ENCODE measurements at places on chromosomes 11 and 22.

GRCh38 chr11:27839226-27839913 lies 139.1 kb upstream of the BDNF start:
- DNase-seq, result no peak

GRCh38 chr22:38135133-38135706 lies 24.7 kb upstream of the BAIAP2L2 start:
- DNase-seq, result no peak

- DNase-seq, result no peak
Measured at GRCh38 chr11:29432719-29433325, 584.0 kb downstream of the KCNA4 start.

DNA sequence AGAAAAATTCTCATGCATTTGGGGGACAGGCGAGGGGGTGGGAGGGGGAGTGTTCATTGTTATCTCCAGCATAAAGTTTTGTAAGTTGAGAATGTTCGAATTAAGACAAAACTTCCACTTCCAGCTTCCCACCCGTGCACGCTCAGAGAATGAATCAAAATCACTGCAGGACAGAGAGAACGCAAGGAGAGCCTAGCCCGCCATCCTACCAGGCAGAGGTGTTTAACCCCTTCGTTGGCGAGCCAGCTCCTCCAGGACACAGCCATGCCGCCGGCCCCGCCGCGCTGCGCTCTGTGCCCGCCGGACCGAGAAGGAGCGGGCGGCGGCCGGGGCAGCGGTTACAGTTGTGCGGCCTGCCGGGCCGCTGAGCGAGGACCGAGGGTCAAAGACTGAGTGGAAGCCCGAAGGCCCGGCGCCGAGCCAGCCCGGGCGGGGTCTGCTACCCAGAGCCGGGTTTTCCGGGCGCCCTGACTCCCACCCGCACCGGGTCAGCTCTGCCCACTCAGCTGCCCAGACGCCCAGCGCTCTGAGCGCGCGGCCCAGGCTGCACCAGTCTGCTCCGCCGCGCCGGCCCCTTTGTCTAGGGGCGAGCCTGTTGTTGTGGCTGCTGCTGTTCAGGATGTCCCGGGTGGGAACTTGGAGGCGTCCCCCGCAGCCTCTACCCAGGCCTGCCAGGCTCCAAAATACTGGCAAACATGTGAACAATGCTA lies at the start of gene NOX4:
Gene NOX4, minus strand, starts transcription at position 395 of the 710 bp plus-strand sequence. Its CDS starts 129 bp downstream, at position 266.
- DNase-seq, result no peak

- DNase-seq, result no peak
Measured at GRCh38 chr11:71341596-71341995, 89.2 kb upstream of the SHANK2 start.

DNA sequence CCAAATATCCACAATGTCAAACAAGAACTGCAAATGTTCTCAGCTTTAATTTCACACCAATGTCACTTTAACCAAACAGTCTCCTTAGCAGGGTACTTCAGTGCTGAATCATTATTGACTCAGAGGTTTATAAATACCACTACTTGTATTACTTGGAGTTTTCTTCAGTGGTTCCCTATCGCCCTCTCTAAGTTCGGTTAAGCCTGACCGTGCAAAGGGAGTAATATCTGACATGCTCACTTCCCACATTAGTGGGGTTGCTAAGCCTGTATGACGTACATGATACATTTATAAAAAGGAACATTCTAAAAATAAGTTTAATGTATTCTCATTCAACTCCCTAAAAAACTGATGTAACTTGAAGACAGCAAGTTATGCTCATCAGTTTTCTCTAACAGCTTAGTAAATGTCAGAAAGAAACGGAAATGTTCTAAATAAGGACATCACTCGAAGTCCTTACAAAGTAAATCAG lies 93.1 kb upstream of the ZC3H12C start:
- DNase-seq, result no peak

GRCh38 chr22:50022171-50022819 lies 9.7 kb upstream of the IL17REL start:
- DNase-seq, result no peak

- no peak for DNase-seq
Measured at GRCh38 chr11:73239571-73240189, 21.6 kb downstream of the P2RY2 start.

- DNase-seq, result no peak
Measured at GRCh38 chr11:123393312-123393927, 36.6 kb upstream of the GRAMD1B start.

Measured in activated CD4-positive, CD25-positive, alpha-beta regulatory T cell treated with anti-CD3 and anti-CD28 coated beads, Interleukin-2, amount 50 U/mL, for 72 hours (primary cell).